ENCODE measurements at places on chromosomes 11 and 22.

GRCh38 chr11:110455718-110456117, 26.0 kb downstream of the FDX1 start:
- DNase-seq: no peak

GRCh38 chr22:22711532-22711913, 67.1 kb downstream of the GGTLC2 start:
- DNase-seq: no peak

GRCh38 chr11:62962391-62962790, 22.4 kb downstream of the SLC22A6 start:
- DNase-seq: no peak

DNA sequence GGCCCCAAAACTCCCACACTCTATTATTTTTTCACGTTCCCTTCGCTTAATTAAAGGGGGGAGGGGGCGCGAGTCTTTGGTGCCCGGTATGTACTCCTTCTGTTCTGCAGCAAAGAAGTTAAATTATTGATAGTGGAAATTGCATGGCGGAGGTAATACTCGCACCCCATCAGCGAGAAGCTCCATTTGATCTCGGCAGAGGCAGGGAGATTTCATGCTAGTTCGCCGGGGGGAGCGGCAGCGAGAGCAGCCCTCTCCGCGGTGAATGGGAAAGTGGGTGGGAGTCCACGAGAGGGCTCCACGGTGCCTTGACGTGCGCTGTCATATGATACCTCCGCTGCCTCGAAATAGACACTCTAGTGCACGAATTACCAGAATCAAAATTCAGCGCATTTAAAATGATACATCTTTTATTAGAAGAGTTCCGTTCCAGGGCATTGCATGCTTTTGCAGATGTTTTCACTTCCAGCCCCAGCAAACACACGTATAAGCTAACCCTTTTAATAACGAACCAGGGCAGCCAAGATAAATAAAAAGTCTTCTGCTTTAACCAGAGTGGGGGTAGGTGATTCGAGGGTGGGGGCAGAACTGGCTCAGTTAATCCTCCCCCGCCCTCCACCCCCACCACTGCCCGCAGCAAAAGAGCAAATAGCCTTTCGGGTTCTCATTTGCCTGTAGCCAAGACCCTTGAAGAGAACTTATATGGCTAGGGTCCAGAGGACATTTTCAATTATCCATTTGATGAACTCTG, 1.3 kb upstream of the BDNF start:
- no peak for DNase-seq

DNA sequence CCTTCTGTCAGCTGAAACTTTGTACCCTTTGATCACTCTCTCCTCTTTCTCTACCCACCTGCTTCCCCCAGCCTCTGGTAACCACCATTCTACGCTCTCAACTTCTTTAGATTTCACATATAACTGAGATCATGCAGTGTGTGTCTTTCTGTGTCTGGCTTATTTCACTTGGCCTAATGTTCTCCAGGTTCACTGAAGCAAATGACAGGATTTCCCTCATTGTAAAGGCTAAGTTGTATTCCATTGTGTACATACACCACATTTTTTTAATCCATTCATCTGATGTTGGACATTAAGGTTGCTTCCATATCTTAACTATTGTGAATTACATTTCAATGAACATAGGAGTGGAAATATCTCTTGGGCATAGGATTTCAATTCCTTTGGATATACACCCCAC, 207.6 kb downstream of the MIAT start:
- DNase-seq: no peak

DNA sequence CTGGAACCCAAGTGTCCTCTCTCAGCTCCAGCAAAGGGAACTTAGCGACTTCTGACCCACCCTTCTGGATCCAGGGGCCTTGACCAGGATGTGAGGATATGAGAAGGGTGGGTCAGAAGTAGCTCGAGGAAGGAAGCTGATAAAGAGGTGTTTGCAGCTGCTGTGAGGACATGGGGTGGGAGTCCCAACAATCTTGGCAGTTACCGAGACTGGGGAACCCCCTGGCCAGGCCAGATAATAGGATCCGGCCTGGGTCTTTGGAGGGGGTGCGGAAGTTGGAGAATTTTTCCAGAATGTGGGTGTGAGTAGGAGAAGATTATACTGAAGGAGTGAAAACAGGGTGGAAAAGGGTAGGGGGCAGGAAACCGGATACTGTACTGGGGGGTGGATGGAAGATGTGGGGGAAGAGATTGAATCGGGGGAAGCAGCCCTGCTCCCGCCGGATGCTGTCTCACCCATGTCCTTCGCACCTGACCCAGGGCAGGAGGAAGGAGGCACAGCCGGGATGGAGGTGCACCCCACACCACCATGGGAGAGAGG, 2.8 kb upstream of the MCAM start:
- no peak for DNase-seq

DNA sequence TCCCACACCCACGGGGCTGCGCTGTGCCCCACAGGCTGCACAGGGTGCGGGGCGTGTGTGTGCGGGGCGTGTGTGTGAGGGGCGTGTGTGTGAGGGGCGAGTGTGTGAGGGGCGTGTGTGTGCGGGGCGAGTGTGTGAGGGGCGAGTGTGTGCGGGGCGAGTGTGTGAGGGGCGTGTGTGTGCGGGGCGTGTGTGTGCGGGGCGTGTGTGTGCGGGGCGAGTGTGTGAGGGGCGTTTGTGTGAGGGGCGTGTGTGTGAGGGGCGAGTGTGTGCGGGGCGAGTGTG, 86.7 kb downstream of the WNT7B start:
- DNase-seq: no peak

GRCh38 chr11:35619116-35619854, 1.0 kb downstream of the FJX1 start:
- no peak for DNase-seq

DNA sequence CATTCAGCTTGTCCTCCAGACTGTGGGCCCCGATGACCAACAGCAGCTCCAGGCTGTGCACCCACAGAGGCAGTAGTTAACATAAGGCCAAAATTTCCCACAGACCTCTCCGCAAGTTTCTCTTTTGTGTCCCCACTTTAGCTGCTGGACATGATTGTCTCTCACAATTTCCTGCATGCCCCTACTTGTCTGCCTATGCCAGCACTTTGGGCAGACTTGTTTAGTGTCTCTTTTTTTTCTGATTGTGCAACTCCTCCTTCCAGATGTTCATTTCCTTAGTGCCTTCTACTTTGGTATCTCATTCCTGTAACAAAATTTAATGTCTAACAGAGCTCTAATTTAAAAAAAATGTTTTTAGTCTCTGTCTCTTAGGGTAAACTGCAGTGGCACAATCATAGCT, 23.8 kb upstream of the SCN3B start:
- DNase-seq: no peak

DNA sequence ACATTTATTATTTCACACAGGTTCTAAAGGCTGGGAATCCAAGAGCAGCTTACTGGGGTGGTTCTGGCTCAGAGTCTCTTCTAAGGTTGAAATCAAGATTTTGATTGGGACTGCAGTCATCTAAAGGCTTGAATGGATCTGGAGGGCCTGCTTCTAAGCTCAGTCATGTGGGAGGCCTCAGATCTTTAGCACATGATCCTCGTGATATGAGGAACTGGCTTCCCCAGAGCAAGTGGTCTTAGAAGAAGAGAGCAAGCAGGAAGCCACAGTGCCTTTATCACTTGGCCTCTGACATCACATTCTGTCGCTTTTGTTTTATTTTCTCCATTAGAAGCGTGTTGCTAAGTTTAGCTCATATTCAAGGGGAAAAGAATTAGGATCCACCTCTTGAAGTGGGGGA, 88.9 kb downstream of the ARFGAP2 start:
- DNase-seq: no peak

- no peak for DNase-seq
Measured at GRCh38 chr11:14625586-14626205, 17.9 kb upstream of the PDE3B start.
